ENCODE measurements at places on chromosomes 7 and 10. TPM values are rescaled to one million over a fixed set of nuclear protein-coding genes. Genes with fewer than 3 reads are reported as not detected.

DNA sequence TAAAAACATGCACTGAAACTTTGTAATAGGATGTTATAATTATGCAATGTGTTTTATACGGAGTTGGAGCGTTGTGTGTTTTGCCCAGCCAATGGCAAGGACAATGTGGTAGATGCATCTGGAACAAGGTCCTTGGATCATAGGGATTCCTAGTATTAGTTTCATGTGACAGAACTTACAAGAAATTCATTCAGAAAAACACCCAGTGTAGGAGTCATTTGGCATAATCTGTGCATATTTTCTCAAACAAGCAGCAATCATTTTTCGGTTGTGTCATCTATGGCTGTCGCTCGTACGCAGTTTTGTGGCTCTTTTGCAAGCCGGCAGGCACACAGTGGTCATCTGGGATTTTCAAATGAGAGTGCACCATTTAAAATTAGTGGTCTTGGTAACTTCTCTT lies 19.8 kb downstream of the CREB5 start:
- peaks cover 6% of the 10 kb centered on the region for H3K27me3 ChIP-seq
- H3K4me1 ChIP-seq: no peaks in the 10 kb centered on the region
- no peak overlapping the region for H3K27ac ChIP-seq
- DNase-seq: no peak
- no peak overlapping the region for H3K4me3 ChIP-seq
- no peaks in the 10 kb centered on the region for H3K36me3 ChIP-seq

CLCN1 gene
- total RNA-seq: not detected

- H3K36me3 ChIP-seq: no peaks in the 10 kb centered on the region
- no peak overlapping the region for H3K4me3 ChIP-seq
- H3K27me3 ChIP-seq: peaks cover 14% of the 10 kb centered on the region
- H3K4me1 ChIP-seq: no peaks in the 10 kb centered on the region
Measured at GRCh38 chr7:71739520-71740173, 607.7 kb downstream of the GALNT17 start.

GRCh38 chr10:80518807-80519360 lies 18.8 kb upstream of the SH2D4B start:
- no peaks in the 10 kb centered on the region for H3K27me3 ChIP-seq
- no peak overlapping the region for H3K27ac ChIP-seq
- H3K36me3 ChIP-seq: peaks cover 72% of the 10 kb centered on the region
- H3K4me3 ChIP-seq: no peak overlapping the region
- no peaks in the 10 kb centered on the region for H3K4me1 ChIP-seq
- no peak for DNase-seq

- H3K27me3 ChIP-seq: no peaks in the 10 kb centered on the region
- no peak for DNase-seq
- H3K4me1 ChIP-seq: no peaks in the 10 kb centered on the region
- H3K27ac ChIP-seq: no peak overlapping the region
Measured at GRCh38 chr10:34491678-34492077, 323.4 kb downstream of the PARD3 start.

GHRHR gene
- total RNA-seq: not detected

- H3K4me3 ChIP-seq: no peak overlapping the region
- no peaks in the 10 kb centered on the region for H3K27me3 ChIP-seq
- H3K36me3 ChIP-seq: no peaks in the 10 kb centered on the region
- no peak for DNase-seq
- H3K27ac ChIP-seq: no peak overlapping the region
Measured at GRCh38 chr7:39631736-39632308, 8.4 kb downstream of the RALA start.

FKBP6 gene
- total RNA-seq: not detected

GRCh38 chr7:14579971-14580370 lies 322.6 kb downstream of the DGKB start:
- no peak overlapping the region for H3K27ac ChIP-seq
- no peak overlapping the region for H3K4me3 ChIP-seq
- DNase-seq: no peak
- no peaks in the 10 kb centered on the region for H3K27me3 ChIP-seq

DNA sequence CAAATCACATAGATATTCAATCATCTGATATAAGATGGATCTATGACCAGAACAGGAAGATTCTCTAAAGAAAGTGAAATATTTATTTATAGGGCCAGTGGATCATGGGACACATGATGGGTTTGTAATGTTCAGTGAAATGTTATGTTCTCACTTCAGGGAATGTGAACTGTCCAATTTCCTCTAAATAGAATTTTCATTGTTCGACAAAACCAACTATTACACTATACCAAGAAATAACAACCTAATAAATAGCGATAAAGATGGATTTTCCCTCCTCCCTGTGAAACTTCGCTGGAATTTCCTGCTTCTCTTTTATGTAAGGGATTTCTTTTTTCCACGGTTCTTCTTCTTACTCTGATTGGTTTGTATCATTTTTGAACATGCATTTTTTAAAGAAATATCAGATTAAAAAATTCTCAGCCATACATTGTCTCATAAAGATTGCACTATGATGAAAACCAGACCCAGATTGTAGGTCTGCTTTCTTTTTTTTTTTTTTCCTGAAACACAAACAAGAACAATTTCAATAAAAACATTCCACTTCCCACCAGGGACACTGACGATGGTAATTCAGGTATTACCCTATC lies 139.8 kb upstream of the ZEB1 start:
- no peak for DNase-seq
- no peaks in the 10 kb centered on the region for H3K36me3 ChIP-seq
- H3K27ac ChIP-seq: no peak overlapping the region
- H3K4me1 ChIP-seq: no peaks in the 10 kb centered on the region

DNA sequence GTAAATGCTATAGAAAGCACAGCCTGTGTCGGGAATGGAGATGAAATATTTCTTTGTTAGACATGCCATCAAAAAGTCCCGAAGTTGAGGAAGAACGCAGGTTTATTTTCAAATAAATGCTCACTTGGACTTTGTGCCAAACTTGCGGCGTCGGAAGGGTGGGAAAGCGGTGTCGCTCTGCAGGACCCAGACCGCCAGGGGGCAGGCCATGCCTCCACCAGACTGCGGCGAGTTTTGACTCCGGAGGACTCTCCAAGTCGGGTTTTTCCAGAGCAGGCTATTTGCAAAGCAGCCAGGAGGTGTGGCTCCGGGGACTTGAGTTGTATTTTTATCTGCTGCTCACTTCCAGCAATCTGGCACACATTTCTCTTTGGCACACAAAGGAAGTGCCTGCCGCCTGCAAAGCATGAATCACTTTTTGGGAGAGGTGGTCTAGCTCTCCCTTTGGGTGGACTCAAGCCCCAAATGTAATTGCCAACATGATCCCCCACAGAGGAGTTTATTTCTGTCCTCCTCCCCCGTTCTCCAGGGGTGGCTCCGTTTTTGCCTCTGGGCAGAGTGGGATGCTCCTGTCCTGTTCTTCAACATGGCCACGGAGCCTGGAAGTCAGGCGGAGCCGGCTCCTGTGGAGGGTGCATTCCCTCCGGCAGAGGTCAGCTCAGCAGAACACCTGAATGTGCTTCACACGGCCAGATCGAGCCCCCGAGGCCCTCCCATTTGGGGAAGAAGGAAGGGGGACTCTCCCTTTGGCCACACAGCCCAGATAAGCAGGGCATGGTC lies 82.3 kb upstream of the GPR26 start:
- H3K4me3 ChIP-seq: no peak overlapping the region
- no peak overlapping the region for H3K27ac ChIP-seq
- no peak for DNase-seq
- no peaks in the 10 kb centered on the region for H3K4me1 ChIP-seq
- H3K36me3 ChIP-seq: no peaks in the 10 kb centered on the region
- H3K27me3 ChIP-seq: peaks cover 48% of the 10 kb centered on the region

DNA sequence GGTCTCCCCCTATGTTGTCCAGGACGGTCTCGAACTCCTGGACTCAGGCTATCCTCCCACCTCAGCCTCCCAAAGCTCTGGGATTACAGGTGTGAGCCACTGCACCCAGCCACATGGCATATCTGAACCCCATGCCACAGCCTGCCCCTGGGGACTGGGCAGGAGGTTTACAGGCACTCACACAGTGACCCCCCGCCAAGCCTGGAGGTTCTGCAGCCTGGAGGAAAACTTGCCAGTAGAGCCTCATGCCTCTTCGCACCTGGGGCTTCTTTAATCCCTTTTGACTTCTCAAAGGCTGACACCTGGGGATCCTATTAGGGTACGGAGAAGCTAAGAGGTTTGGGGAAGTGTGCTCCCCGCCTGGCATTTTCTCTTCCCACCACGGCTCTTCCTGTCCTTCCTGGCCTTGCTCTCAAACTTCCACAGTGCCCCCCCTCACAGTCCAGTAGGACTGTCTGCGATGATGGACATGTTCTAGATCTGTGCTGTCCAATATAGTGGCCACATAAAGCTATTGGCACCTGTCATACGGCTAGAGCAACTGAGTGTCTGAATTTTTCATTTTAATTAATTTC lies 11.4 kb upstream of the KCP start:
- H3K27me3 ChIP-seq: peaks cover 33% of the 10 kb centered on the region
- DNase-seq: no peak
- no peak overlapping the region for H3K4me3 ChIP-seq
- H3K27ac ChIP-seq: no peak overlapping the region
- H3K36me3 ChIP-seq: no peaks in the 10 kb centered on the region

GRCh38 chr10:113527211-113527906 lies 25.5 kb upstream of the HABP2 start:
- H3K36me3 ChIP-seq: no peaks in the 10 kb centered on the region
- DNase-seq: no peak
- H3K27ac ChIP-seq: no peak overlapping the region
- no peaks in the 10 kb centered on the region for H3K4me1 ChIP-seq

CDK1 gene
- 1.6 TPM for total RNA-seq

DNA sequence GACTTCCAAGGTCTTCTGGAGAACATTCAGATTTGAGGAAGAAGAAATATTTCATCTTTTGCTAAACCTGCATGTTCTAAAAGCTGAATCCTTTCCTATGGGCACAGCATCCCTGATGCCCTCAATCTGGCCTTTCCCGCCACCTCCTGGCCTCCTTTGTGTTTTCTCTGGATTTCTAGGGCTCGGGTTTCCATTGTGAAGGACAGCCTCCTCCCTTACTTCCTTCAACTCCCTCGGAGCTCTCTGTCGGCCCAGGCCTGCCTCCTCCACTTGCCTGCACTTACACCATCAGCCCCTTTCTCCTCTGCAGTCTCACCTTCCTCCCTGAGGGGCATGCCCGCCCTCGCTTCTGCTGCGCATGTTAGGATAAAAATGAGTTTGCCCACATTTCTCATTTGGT lies 75.4 kb downstream of the WIPF3 start:
- H3K4me1 ChIP-seq: no peaks in the 10 kb centered on the region
- DNase-seq: no peak
- H3K36me3 ChIP-seq: no peaks in the 10 kb centered on the region
- peaks cover 2% of the 10 kb centered on the region for H3K27me3 ChIP-seq
- H3K27ac ChIP-seq: no peak overlapping the region

DNA sequence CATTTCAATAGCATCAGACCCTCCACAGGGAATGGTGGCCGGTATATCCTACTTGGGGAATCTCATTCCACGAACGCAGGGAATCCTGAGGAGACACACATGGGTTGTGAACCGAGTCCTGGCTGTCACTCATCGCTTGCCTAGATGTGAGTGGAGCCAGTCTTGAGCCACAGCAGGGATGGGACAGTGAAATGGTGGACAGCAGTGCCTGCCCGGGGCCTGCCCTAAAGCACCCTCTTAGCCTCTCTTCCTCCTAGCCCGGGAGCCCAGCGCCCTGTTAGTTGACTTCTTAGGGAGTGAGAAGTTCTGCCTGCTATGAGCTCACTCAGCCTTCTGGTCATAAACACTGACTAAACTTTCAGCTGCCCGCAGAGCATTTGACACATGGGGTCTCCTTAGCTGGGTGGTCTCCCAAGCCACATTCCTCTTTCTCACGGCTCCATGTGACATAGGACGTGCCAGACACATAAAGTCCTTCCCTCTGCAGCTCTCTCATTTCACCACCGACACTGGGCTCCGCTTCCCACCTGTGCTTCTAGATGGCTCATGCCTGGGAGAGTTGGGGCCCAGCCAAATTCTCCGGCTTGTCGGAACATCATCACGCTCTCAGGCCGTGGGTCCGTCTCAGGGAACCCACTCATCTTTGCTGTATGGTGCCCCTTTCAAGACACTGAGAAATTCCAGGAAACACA lies 60.9 kb downstream of the TCERG1L start:
- peaks cover 3% of the 10 kb centered on the region for H3K27me3 ChIP-seq
- no peaks in the 10 kb centered on the region for H3K36me3 ChIP-seq
- H3K4me1 ChIP-seq: no peaks in the 10 kb centered on the region
- H3K4me3 ChIP-seq: no peak overlapping the region

GRCh38 chr7:106071356-106071998 lies 40.6 kb downstream of the SYPL1 start:
- H3K27me3 ChIP-seq: no peaks in the 10 kb centered on the region
- peak overlapping the region; percentile 90 for H3K27ac ChIP-seq
- no peaks in the 10 kb centered on the region for H3K36me3 ChIP-seq
- DNase-seq: peak; percentile 39
- peak overlapping the region; percentile 25 for H3K4me3 ChIP-seq

DNA sequence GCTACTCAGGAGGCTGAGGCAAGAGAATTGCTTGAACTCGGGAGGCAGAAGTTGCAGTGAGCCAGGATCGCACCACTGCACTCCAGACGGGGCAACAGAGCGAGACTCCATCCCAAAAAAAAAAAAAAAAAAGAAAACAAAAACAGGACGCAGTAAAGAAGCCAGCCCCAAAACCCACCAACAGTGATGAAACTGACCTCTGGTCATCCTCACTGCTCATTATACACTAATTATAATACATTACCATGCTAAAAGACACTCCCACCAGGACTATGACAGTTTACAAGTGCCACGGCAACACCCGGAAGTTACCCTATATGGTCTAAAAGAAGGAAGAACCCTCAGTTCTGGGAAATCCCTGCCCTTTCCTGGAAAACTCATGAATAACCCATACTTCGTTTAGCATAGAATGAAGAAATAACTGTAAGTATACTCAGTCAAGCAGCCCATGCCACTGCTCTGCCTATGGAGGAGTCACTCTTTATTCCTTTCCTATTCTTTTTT lies 40.0 kb upstream of the EIF4H start:
- no peak overlapping the region for H3K4me3 ChIP-seq
- no peak overlapping the region for H3K27ac ChIP-seq
- no peaks in the 10 kb centered on the region for H3K27me3 ChIP-seq
- no peaks in the 10 kb centered on the region for H3K4me1 ChIP-seq

FLNC gene
- total RNA-seq: 0.08 TPM

GRCh38 chr10:125797994-125798662 lies 22.5 kb upstream of the MMP21 start:
- no peaks in the 10 kb centered on the region for H3K27me3 ChIP-seq
- H3K36me3 ChIP-seq: peaks cover 6% of the 10 kb centered on the region
- DNase-seq: no peak
- no peaks in the 10 kb centered on the region for H3K4me1 ChIP-seq

ASB10 gene
- not detected for total RNA-seq

- no peak overlapping the region for H3K27ac ChIP-seq
- no peak for DNase-seq
- no peak overlapping the region for H3K4me3 ChIP-seq
- H3K4me1 ChIP-seq: no peaks in the 10 kb centered on the region
- peaks cover 5% of the 10 kb centered on the region for H3K27me3 ChIP-seq
- H3K36me3 ChIP-seq: no peaks in the 10 kb centered on the region
Measured at GRCh38 chr10:31554556-31554955, 235.5 kb downstream of the ZEB1 start.

DNA sequence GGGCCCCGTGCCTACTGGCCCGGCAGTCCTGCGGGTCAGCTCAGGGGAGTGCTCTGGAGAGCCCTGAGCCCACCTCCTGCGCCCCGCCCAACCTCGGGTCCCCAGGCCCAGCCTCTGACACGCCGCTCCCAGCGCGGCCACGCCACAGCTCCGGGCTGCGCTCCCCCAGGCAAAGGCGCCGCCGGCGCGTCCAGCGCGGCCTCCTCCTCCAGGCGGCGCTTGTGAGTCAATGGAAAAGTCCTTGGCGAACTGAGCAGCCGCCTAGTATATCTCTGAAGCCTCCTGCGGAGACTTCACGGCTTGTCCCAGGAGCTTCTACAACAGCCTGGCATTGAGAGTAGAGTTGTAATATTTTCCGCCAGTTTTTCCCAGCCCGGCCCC lies 29.5 kb upstream of the BMS1 start:
- peaks cover 26% of the 10 kb centered on the region for H3K4me1 ChIP-seq
- H3K27ac ChIP-seq: no peak overlapping the region
- H3K27me3 ChIP-seq: peaks cover 6% of the 10 kb centered on the region
- peak overlapping the region; percentile 34 for H3K4me3 ChIP-seq

Measured in T-cell (primary cell).